Testis (tissue), 5 donors: ENCODE measurements at places on chromosomes 13 and 19.

DNA sequence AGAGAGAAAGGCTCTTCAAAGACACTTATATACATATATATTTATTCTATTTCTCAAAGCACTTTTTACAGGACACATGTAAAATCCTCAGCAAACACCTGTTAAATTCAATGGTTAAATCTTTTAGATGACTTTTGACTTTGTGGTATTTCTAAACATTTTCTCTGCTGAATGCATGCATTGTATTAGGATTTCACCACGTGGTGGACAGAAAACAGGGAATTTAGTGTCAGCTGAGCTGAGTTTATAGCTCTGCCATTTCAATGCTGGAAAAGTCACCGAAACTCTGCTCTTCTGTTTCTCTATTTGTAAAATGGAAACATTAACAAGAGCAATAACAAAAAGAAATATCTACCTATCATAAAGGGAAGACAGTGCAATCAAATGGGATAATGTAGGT lies 375.6 kb downstream of the ENOX1 start:
- no peak for DNase-seq

- DNase-seq = no peak
Measured at GRCh38 chr19:13670846-13671245, 93.5 kb upstream of the MRI1 start.

DNA sequence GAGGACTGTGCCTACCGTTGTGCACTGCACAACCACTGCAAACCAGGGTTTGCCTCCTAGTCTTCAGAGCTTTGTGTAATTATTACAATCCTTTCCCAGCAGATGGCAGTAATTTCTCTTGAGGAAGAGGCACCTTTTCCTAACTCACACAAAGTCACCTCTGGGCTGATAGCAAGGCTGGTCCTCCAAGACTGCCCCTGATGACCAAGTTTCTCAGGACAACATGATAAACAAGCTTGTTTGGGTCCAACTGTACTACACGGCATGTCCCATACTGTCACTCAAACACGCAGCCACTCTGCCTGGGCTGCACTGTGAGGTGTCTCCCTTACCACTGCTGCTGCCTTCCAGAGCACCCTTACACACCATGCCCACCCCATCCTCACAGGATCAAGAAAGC lies 39.3 kb downstream of the RFXAP start:
- no peak for DNase-seq

DNA sequence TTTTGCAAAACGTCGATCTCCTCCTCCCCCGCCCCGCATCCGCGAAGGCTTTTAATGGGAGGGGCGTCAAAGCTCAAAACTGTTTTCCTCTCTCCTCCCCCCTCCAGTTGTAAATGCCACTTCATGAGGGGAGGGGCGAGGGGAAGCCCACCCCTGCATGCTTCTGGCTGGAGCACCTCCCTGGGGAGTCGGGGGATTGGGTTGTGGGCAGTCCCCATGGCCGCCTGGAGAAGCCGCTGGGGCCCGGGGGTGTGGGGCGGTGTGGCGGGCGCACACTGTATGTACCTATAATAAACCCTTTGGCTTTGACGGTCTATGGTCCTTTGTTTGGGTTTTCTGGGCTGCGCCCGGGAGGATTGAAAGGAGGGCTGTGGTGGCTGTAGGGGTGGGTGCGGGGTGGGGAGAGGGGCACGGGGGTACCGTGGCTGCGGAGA lies 505 bp upstream of the SHKBP1 start:
- DNase-seq = no peak

DNA sequence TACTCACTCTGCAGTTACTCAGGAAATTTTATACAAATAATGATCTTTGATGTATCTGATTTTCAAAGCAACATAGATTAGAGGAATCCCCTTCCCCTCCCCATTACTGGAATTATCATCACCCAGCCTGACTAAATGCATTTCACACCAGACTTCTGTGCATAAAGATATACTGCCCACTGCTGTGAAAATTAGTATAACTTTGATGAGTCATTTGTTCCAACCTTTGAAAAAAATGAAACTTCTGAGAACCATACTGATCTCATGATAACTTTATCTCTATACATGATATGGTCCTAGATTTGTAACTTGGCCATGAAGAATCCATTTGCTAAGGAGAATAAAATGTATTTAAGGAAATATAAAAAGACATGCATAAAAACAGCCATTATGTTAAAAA lies 63.9 kb downstream of the GPC6 start:
- DNase-seq = no peak

DNA sequence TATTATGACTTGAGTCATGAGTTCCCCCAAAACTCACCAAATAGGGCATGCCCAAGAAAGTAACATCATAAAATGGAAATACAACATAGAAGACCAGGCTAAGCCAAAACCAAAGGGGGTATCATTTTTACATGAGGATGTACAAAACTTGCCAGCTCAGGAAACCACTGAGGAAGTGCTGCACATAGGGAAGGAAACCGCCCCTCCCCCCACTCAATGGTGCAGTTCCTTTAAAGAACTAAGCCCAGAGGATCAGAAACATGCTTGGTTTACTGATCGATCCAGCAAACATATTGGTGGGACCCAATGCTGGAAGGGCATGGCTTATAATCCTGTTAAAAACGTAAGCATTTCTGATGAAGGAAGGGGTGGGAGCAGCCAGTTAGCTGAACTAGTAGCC lies 4.2 kb upstream of the ZNF486 start:
- DNase-seq = no peak

- DNase-seq = peak; percentile 67
Measured at GRCh38 chr19:46480415-46480814, 9.1 kb upstream of the PNMA8A start.

- DNase-seq = no peak
Measured at GRCh38 chr19:4795400-4795799, 3.9 kb downstream of the FEM1A start.

DNA sequence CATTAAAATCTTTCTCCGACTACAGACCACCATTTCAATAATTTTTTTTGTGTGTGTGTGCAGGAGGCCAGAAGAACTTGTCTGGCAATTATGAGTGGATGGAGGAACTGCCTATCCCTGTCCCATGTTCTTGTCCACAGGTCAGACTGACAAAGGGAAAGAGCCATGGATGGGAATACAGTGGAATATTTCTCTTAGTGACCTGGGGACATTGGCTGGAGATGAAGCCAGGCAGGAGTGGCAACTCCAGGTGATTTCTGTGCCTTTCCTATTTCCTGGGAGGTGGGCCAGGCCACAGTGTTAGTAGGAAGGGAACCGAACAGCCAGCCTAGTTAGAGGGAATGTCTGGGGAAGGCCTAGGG lies 3.7 kb downstream of the PSG9 start:
- no peak for DNase-seq

DNA sequence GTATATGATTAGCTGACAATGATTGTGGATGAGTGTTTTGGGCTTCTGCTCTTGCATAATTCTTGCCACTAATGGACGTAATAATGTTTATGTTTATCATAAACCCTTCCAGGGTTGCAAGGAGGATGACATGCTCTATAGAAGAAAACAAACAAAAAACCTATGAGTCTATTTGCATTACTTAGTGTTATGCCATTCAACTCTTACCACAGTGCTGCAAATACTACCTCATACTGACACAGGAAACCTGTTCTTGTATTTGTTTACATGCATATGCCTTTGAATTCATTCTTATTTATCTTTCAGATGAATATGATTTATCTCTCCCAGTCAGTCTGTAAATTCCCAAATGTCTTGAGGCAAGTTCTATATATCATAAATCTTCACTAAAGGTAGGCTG lies 39.6 kb upstream of the FREM2 start:
- DNase-seq = no peak

DNA sequence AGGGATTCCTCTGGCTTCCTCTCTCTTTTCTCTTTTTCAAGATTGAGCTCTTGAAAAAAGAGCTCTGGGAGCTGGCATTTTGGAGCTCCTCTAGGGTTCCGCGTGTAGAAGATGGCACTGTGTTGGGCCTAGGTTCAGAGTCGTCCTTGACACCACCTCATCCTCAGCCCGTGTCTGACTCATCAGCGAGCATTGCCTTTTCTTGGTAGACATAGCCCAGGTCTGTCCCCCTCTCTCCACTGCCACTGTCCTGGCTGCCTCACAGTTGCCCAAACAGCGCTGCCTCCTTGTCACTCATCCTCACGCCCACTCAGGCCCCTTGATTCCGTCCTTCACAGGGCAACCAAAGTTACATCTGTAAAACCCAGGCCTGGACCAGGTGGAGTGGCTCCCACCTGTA lies 24.6 kb downstream of the PAK4 start:
- no peak for DNase-seq

DNA sequence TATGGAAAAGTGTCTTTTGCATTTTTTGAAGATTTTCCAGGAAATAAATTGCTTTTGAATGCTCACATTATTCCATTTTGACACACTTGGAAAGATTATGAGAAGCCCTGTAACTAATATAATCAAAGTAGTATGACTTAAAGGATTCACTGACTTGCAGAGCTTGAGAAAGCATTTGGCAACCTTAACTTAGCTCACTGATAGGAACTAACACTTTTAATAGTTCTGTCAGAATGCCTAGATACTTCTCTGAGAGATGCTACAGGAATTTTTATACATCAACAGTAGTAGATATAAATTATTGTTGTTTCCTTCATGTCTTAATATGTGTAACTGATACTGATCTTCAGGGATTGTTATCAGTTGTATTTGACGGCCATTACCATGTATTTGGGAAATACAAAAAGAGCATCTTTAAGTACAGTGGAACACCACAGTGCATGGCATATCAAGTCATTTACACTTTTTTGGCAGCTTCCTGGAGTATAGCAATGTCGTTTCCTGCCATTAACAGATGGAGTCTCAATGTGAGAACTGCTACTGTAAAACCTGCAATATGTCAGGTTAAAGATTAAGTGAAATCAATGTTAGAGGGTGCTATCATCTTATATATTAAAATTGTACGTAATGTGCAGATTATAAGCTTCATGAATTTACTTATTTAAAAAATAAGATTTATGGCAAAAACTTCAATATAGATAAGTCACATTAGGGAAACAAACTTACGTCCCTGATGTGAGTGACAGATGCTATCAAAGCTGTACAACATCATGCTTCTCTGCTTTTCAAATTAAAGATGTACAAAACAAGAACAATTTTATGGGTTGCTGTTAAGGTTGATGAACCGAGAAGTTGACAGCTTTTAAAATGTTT lies 1159.8 kb upstream of the MIR17HG start:
- DNase-seq = no peak

DNA sequence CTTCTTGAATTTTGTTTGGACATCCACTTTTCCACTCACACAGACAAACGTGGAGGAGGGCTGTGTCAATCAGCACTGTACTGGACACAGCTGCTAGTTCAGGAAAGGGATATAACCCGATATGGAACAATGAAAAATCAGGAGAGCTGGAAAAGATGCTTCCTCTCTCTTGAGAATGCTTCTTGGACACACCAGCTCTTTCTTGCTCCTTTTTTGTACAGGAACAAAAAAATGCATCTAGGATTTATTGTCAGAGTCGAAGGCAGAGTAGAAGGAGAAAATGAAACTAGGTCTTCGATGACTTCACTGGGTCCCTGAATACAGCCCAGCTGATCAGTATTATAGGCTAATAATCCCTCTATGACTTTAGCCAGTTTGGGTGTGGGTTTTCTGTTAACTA lies 62.2 kb downstream of the PEG3 start:
- DNase-seq = no peak

DNA sequence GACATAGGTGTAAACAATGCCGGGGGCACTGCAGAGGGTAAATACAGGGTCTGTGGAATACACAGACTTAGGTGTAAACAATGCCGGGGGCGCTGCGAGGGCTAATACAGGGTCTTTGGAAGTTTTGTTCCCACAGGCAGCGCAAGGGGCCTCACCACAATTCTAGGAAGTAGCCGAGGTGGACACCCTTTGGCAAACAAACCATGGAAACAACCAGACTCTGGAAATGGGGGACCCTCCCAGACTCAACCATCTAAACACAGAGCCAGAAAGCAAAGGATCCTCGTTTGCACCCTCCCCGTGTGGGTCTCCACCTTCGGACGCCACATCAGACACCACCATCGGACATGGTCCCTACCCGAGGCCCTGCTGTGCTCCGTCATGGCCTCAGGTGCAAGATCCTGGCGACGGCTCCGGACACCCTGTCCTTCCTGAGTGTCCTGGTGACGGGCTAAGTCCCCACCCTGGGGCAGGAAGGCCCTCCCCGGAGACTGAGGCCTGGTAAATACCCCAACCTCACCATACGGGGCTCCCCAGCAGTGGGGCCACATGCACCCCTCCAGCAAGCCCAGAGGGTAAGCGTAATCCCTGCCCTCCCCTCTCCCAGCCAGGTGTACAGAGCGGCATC lies 16.7 kb upstream of the PLPP2 start:
- DNase-seq = no peak

GRCh38 chr13:113979791-113980471 lies 6.1 kb upstream of the C13orf46 start:
- no peak for DNase-seq

DNA sequence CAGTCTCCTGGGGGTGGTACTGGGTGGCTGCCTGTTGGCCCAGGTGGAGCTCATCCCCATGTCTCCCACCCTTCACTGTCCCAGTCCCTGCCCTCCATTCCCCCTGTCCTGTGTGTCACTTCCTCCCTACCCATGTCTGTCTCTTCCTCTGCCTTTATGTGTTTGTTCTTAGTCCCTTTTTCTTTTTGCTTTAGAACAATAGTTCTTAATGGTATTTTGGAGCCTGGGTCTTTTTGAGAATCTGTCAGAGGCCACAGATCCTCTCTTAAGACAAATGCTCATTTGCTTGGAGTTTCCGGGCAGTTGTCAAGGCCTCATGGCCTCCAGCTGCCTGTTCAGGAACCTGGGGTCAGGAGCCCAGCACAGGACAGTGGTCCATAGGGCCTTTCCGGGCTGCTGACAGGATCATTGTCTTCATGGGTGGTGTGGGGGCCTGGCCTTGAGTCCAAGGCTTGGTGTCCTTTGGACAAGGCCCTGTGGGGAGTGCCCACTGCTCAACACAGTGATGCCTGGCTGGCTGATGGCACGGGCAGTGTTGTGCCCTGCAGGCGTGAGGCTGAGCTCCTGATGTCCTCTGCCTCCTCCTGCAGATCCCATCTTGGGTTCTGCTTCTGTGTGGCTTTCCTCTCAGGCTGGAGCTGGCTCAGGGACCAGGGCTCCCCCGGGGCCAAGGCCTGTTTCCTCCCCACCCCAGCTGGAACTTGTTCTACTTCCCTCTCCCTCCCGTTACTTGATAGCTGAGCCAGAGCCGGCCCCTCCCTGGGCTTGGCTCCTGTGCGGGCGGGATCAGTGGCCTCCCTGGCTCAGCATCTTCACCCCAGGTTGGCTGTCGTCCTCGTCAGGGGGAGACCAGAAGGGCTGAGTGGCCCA lies 3.5 kb downstream of the EGLN2 start:
- peak; percentile 71 for DNase-seq

GRCh38 chr13:50098693-50099092 lies 83.4 kb downstream of the KCNRG start:
- DNase-seq = no peak

DNA sequence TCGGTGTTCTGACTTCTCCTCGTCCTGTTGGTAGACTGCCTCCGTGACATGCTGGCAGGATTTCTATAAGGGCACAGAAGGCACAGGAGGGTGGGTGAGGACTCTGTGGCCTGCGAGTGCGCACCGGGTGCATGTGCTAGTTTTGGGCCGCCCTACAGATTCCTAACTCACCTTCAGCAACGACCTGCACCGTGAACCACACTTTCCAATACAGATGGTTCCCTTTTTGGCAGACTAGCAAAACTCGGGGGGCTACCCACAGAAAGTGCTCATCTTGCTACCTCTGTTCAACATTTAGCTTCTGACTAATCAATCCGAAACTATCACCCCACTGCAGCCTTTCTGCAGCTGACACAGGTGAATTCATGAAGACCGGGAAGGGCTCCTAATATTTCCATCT lies 14.1 kb upstream of the AMER2 start:
- no peak for DNase-seq

GRCh38 chr13:35723821-35724220 lies 247.3 kb upstream of the MAB21L1 start:
- DNase-seq = peak; percentile 46
